NCI-H1417 (cell line): ENCODE measurements at places on chromosomes 13 and 19.

DNA sequence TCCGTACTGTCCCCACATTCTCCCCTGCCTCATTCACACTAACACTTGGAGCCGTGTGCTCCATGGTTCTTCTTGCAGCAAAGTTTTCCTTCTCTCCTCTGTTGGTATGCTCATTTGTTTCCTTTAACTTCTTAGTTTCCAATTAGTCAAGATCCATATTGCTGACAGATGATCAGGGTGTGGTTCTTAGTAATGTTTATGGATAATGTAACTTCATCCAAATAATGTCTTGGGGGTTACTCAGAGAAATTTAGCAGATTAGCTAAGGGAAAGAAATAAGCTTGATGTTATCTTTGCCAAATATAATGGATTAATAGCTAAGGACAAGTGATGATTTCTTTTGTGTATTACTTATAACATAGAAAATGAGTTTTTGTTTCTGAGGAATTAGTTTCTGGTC lies 174.4 kb downstream of the NUFIP1 start:
- no peak for DNase-seq

- DNase-seq = no peak
These were observed 60.3 kb downstream of the CCDC70 start for GRCh38 chr13:51921790-51922740.

- DNase-seq = no peak
These were observed 31.6 kb downstream of the AP1M1 start for GRCh38 chr19:16229322-16229641.

DNA sequence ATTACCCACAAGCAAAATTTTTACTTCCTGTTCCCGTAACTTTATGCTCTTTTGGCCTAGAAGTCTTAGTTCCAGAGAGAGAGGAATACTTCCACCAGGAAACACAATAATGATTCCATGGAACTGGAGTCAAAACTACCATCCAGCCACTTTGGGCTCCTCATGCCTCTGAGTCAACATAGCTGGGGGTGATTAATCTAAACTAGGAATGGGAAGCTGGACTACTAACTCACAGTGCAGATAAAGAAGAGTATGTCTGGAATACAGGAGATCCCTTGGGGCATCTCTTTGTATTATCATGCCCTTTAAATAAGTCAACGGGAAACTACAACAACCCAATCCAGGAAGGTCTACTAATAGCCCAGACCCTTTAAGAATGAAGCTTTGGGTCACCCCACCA lies 8.9 kb upstream of the ELF1 start:
- no peak for DNase-seq

DNA sequence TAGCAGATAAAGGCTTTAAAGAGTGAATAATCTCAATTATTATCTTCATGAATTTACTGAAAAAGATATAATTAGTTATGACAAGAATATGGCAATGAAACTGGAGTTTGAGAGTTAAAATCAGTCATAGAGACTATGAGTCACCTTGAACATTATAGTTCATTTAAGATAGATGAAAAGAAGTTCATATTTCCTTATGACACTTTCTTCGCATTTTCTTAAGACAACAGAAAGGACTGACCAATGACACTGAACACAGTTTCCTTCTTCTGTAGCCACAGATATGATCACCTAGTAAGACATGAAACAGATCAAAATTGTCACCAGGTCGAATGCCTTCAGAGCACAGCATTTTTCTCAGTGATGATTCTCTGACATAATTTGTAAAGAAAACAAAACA lies 202.1 kb downstream of the KLF12 start:
- DNase-seq = no peak

DNA sequence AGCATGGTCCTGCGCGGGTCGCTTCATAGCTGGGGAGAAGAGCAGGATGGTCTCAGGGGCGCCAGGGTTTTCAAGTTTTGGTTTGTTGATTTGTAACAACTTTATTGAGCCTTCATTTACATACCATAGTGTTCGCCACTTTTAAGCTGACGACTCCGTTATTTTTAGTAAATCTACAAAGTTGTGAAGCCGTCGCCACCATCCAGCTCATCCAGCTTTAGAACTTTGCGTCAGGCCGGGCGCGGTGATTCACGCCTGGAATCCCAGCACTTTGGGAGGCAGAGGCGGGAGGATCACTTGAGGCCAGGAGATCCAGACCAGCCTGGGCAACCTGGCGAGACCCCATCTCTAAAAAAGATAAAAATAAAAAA lies 404 bp downstream of the C19orf44 start:
- no peak for DNase-seq

DNA sequence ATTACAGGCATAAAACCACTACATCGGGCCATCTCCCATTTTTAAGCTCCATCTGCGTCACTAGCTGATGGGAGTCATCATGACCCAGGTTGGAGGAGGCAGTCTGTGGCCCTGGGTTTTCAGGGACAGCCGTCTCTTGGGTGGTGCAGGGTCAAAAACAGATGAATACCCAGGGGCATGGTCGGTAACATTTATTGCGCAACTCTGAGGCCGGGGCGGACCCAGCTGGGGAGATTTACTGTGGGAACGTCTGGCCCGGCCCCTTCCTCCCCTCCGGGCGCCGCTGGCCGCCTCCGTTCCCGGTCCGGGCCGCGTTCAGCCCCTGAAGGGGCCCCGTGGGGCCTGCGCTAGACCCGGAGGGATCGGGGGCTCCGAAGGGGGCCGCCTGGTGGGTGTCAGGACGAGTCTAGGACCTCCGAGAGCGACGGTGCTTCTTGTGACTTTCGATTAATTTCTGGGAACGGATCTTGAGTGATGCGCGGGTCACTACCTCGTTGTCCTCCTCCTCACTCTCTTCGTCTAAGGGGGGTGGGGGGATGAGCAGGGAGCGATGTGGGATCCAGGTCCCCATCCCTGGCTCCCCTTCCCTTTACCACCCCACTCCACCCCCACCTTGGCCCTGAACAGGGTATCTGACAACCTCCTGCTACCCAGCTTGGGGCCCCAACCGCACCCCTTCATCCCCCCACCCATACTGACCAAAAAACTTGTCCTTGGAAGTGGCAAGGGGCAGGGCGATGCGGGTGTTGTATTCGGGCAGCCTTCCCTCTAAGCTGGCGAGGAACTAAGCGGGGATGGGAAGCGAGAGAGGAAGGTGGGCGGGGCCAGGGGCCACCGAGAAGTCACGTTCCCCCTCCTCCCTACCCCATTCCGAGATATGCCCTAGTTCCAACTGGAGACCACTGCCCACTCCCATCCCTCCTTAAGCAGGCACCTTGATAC lies 1.6 kb upstream of the RGL3 start:
- DNase-seq = no peak

GRCh38 chr13:101709952-101710351 lies 257.5 kb downstream of the ITGBL1 start:
- DNase-seq = no peak

- no peak for DNase-seq
These were observed 1.5 kb upstream of the FXYD1 start for GRCh38 chr19:35136977-35137702.

DNA sequence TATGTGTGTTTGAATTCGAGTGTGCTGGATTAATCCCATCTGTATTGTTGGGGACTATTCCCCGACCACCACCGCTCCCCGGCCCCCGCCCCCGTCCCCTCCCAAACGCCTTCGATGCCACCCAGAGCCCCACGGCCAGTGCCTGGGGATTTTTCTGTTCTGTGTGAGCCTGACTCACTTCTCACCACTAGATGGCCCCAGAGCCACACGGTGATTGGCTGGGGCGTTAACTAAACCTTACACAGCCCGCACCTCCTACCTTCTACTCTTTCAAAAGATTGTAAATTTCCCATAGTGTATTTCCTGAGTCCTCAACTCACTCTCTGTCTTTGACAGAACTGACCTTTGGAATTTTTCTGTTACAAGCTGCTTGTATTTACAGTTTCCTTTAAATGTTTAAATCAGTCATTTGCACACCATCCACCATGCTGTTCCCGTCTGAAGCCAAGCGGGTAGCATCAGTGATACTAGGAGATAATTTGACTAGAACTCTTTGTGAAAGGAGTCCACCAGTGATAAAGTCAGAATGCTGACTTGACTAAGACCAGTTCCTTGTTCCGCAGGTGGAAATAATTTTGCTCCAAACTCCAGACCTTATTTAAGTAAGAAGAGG lies 61.4 kb downstream of the RFX2 start:
- peak; percentile 83 for DNase-seq

DNA sequence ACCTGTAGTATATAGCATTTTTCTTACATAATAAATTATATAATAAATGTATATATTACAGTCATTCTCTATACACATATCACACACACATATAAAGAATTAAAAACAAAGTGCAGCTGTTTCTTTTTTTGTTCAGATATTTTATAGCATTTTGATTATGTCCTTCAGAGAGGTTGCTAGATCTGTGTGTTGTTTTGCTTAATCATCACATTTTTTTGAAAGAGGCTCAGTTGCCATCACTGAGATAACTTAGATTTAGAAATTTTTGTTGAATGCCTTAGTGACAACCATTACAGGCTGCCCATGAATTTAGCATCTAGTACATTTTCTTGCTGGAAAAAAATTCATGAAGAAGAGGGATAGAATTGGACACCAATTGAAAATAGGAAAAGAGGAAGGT lies 545.2 kb upstream of the PCDH9 start:
- DNase-seq = no peak

GRCh38 chr13:30147421-30147820 lies 159.9 kb downstream of the KATNAL1 start:
- no peak for DNase-seq

- DNase-seq = no peak
These were observed 2.5 kb downstream of the POLR1G start for GRCh38 chr19:45408830-45409556.

DNA sequence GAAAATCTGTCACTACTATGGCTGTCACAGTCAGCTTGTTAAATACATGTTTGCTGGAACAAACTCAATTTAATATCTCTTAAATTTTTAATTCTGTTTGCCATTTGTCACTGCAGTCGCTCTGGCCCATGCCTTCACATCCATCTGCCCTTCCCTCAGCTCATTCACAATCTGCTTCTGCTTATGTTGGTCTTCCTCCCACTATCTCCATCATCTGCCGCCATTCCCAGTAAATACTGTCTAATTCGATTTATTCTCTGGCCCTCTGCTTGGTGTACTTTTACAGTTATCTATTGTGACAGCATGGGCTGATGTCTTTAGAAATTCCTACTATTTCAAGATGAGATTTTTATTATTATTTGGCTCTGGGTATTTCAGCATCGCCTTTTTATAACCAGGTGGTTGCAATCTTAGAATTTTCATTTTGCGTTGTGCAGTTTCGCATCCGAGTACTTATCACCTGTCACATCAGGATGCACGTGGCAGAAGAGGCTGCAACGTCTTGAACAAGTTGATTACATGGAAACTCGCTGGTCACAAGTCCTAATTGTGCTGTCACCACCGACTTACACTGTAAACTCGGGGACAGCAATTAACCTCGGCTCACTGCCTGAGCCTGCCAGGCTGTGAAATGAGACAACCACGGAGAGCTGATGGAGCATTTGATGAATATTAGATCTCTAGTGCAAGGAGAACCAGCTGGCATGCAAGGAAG lies 158.4 kb downstream of the MYO16 start:
- DNase-seq = peak; percentile 28

DNA sequence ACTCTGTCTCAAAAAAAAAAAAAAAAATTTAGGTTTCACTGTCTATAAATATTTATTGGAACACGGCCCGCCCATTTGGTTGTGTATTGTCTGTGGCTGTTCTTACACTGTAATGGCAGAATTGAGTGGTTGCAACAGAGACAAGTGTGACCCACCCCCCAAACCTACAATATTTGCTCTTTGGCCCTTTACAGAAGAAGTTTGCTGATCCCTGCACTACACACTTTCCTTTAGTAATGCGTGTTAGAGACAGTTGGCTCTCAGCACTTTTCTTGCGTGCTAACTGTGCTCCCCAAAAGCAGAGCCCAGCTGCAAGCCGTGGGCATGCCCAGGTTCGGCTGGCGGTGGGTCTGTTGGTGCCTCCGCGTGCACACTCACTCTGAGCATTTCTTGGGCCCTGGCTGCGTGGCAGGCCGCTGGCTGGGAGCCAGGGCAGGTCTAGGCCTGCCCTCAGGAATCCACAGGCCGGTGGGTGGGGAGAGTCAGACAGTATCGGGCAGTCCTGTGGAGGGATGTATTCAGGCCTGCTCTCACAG lies 72.6 kb downstream of the SIPA1L3 start:
- peak; percentile 61 for DNase-seq

GRCh38 chr13:103087275-103087674 lies 21.1 kb upstream of the SLC10A2 start:
- peak; percentile 65 for DNase-seq

- no peak for DNase-seq
These were observed 7.7 kb upstream of the TBC1D4 start for GRCh38 chr13:75489502-75490263.

DNA sequence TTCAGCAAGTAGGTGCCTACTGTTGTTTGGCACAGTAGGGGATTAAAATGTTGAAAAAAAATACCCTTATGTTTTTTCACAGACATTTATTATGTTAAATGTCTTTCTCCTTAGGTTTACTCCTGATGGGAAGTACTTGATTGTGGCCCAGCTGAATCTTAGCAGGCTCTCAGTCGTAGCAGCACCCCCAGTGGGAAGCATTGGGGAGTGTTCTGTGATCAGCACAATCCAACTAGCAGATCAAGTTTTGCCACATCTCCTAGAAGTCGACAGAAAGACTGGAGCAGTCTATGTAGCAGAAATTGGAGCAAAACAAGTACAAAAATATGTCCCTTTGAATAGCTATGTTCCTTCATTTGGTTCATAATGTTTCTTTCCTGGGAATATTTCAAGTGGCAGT lies 9.3 kb downstream of the NHLRC3 start:
- peak; percentile 3 for DNase-seq

DNA sequence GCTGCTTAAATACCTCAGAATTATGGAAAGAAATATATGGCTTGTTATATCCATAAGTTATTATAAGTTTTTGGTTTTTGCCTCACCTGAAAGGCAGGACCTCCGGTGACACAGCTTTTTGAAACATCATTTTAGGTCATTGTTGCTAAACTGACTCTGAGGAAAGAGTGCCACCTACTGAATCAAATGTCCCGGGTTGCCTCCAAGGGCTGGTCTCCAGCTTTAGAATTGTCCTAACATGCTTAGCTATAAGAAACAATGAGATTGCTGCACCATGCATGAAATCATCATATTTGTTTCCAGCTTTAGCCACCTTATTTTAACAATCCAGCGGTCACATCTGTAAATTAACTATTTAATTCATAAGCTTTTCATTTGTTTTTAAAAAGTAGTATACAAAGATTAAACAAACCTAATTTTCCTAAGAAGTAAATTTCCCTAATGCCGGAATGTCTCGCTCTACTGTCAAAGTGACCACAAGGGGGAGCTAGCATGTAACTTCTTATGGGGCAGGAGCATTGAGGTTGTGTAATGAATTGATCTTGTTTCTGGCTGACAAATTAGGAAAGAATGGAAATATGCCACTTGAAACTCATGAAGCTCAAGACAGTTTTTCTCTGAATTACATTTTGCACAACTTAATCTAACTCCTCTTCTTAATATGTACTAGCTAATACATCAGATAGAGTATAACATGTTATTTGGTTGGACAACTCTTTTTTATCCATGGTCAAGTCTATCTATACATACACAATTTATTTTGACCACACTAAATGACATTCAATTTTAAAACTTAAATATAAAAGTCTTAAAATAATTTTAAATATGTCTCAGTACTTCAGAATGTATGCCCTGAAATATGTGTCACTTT lies 6.7 kb upstream of the PCDH17 start:
- DNase-seq = peak; percentile 73
